ENCODE measurements at places on chromosomes 13 and 19. TPM values are rescaled to one million over a fixed set of nuclear protein-coding genes. Genes with fewer than 3 reads are reported as not detected.

Gene IGFL2
- not detected for total RNA-seq

Gene CLEC4M
- total RNA-seq: not detected

Gene ZNF585A
- 1.9 TPM for total RNA-seq

Gene PSG1
- not detected for total RNA-seq

Gene CPB2
- total RNA-seq: not detected

Gene VMAC
- total RNA-seq: 3.5 TPM

Gene ZNF560
- 0.58 TPM for total RNA-seq

Gene BRME1
- 0.09 TPM for total RNA-seq

Gene COX7A1
- 17.6 TPM for total RNA-seq

Gene PALM3
- not detected for total RNA-seq

Gene CARD8
- 6.4 TPM for total RNA-seq

Gene S1PR2
- total RNA-seq: 40.0 TPM

Gene NECTIN2
- 76.9 TPM for total RNA-seq

Gene KHSRP
- 156 TPM for total RNA-seq

Gene ERF
- total RNA-seq: 36.2 TPM

Gene CEACAM7
- not detected for total RNA-seq

Gene FCAR
- not detected for total RNA-seq

Gene KLK15
- not detected for total RNA-seq

Gene CRX
- total RNA-seq: not detected

Gene ZNF541
- not detected for total RNA-seq

Gene ANGPTL4
- 34.0 TPM for total RNA-seq

Gene DACT3
- total RNA-seq: 17.6 TPM

Gene SLC25A23
- total RNA-seq: 57.4 TPM

Gene FAM124A
- total RNA-seq: 0.68 TPM

Gene PARP4
- total RNA-seq: 35.3 TPM

Gene PNKP
- 31.2 TPM for total RNA-seq

Gene ZNF813
- 1.4 TPM for total RNA-seq

Gene ZNF540
- total RNA-seq: 0.60 TPM

Gene ZNF101
- total RNA-seq: 2.0 TPM

Gene ICAM4
- total RNA-seq: 4.1 TPM

Gene SYNE4
- not detected for total RNA-seq

Gene LIN7B
- total RNA-seq: 9.8 TPM

Gene ACP7
- not detected for total RNA-seq

Gene OLFM4
- total RNA-seq: not detected

Gene ERCC2
- total RNA-seq: 15.0 TPM

Gene MBD3L3
- total RNA-seq: not detected

Gene VSTM2B
- not detected for total RNA-seq

Gene PRR20B
- total RNA-seq: not detected

Gene SPC24
- 1.5 TPM for total RNA-seq

Gene ZGLP1
- total RNA-seq: 3.0 TPM

Gene IGFL1
- not detected for total RNA-seq

Gene EHD2
- total RNA-seq: 274 TPM

Gene CCDC97
- total RNA-seq: 18.0 TPM

Gene GFY
- not detected for total RNA-seq

Gene CCDC70
- total RNA-seq: not detected

Gene ZSCAN4
- total RNA-seq: not detected

Gene ERFL
- total RNA-seq: 0.77 TPM

Gene FOSB
- total RNA-seq: 53.7 TPM

Measured in pericardium fibroblast (primary cell).